ENCODE measurements at places on chromosomes 7 and 10.

GRCh38 chr7:84939442-84939841, 247.4 kb downstream of the SEMA3D start:
- no peak for DNase-seq

- DNase-seq: no peak
These were observed 34.7 kb downstream of the DRGX start for GRCh38 chr10:49361178-49361554.

DNA sequence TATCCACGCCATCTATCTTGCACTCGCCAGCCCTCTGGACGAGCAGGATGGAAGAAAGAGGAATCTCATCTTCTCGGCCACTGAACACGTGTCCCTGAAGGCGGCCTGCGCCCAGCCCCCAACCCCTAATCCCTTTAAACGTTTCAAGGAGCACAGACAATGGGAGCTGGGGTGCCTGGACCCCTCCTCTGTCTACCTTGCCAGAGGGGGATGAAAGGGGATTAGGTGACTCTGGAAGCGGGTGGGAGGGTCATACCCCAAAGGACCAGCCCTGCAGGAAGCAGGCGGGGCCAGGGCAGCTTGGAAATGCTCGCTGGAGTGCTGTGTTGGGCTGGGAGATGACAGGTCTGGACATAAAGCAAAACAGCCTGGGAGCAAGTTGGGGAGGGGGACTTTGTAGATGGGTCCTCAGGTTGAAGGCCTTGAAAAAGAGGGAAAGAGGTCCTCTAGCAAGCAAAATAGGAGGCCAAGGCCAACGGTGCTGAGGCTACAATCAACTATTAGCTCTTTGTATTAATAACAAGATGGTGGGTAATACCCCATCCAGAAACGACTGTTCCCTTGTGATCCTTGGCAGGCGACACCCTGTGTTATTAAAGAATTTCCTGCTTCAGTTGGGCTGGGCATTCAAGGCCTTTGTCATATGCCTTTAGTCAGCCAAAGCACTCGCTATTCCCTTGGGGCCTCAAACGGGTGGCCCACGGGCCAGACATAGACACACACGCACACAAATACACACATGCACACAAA, 126.5 kb upstream of the UNC5B start:
- DNase-seq: no peak

DNA sequence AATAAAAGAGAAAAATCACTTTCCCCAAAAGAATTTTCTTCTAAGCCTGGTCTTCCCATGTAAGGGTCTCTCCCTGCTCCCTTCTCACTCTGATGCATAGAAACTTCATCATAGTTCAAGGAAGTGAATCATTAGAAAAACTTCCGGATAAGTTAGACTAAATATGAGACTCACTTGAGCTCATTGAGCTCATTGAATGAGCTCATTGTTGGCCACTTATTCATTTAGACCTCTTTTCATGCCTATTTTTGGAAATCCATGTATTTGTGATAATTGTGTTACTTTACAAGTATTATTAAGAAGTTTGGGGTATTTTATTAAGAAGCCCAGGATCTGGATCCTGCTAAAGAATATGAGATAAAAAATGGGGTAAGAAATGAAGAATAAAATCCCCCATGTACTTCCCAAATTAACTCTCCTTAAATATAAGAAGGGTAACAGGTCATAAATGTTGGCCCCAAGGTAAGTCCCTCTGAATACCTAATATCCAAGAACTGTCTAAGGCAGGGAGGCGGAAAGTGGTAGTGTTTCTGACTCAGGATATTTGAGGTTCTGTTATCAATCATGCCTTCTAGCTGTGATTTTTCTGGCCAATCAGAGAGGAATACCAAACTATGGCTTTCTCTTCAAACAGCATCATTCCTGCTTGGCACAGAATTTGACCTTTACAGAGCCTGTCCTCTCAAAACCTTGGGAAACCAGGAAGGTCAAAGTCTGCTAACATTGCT, 236.5 kb upstream of the PTN start:
- DNase-seq: no peak

DNA sequence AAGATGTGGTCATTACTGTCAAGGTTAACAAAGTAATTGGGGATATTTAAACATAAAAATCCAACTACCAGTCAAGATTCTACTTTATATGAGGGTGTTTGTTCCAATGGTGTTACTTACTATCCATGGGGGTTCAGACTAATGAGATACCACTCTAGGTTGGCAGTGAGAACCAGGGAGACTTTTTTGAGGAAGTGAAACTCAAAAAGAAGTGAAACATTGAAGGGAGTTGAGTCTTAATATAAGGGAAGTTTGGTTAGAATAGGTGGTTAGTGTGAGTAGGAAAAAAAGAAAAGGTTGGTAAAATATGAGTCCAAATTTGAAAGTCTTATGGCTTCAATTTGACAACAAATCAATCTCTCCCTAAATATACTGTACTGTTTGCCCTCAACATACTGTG, 123.6 kb upstream of the ANK3 start:
- DNase-seq: peak; percentile 23

- no peak for DNase-seq
These were observed 909.4 kb downstream of the GRID1 start for GRCh38 chr10:85457191-85457590.

GRCh38 chr7:44530990-44531389, 10.1 kb downstream of the NPC1L1 start:
- DNase-seq: no peak

DNA sequence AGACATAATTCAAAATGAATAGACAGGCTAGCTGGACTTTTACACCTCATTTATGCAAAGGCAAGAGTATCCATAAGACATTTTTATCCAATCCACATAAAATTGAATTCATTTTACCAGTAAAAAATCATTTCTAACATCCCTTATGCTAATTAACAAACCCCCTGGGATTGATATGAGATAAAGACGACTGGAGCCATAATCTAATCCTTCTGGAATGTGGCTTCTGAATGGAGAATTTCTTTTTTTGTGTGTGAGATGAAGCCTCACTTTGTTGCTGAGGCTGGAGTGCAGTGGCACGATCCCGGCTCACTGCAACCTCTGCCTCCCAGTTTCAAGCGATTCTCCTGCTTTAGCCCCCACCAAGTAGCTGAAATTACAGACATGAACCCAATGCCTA, 90.4 kb downstream of the AKR1D1 start:
- no peak for DNase-seq

GRCh38 chr10:102914781-102915180, 3.3 kb upstream of the CNNM2 start:
- DNase-seq: no peak

All from suppressor macrophage (primary cell).